NCI-H1436 treated with DMSO at 0.1 percent for 48 hours (cell line): ENCODE measurements at places on chromosomes 2 and 18.

DNA sequence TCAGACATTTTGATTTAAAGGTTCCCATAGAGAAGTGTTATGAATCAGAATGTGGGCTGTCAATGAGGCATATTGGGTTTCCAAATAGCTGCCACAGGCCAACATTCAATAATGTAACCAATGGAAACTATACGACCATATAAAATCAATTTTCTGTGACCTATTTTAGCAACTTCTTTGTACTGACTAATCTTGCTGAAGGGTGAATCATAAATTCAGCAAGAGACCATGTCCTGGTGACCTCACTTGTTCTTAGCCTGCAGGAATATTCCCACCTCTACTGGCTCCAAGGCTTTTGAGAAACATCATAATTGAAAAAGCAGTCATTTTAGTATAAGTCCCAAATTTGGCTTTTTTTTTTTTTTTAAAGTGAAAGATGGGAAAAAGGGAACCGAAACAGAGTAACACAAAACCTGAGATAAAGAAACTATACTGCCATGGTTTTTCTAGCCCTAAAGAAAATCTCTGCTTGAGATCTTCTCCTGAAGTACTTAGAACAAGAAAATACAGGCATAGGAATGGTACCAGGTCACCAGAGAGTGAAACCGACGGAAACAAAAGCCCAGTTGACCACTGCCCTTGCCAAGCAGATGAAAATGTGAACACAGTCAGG, 32.1 kb downstream of the PLEKHM3 start:
- no peak for DNase-seq

- no peak for DNase-seq
These were observed 396.3 kb downstream of the IRS1 start for GRCh38 chr2:226403369-226403768.

- no peak for DNase-seq
These were observed 5.1 kb downstream of the AGPS start for GRCh38 chr2:177397481-177398289.

DNA sequence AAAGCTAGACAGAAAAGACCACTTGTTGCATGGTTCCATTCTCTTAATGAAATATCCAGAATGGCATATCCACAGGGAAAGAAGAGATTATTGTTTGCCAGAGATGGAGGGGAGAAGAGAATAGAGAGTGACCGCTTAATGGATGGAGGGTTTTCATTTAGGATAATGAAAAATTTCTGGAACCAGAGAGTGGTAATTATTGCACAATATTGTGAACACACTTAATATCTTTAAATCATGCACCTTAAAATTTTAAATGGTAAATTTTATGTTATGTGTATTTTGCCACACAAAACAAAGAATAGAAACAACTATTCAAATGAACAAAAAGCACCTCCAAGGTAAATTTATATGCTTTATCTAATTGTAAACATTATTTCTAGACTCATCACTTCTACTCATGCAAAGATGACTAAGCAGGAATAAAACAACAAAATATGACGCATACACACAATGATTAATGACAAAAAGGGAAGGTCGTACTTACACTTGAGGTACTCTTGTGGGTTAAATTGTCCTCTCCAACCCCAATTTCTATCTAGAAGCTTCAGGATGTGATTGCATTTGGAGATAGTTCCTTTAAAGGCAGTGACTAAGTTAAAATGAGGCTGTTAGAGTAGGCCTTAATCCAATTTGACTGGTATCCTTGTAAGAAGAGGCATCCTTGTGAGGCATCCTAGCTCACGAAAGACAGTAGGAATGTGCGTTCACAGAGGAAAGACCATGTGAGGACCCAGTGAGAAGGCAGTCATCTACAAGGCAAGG, 18.7 kb upstream of the DHRS9 start:
- DNase-seq = no peak

DNA sequence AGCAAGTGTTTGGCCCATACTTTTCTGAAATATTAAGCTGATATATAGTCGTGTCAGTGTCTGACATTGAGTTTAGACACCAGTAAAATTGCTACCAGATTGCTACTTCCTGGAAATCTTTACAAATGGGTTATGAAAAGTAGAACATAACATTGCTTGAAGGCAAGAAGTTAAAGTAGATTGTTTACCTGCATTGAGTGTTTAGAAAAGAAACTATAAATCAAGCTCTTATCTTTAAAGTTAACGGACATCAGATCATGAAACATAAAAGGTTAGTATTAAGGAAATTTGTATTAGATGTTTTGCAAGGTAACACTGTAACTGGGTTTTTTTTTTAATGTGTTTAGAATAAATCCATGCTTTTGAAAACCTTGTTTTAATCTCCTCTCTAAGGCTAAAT, 4.8 kb upstream of the YES1 start:
- DNase-seq = no peak

DNA sequence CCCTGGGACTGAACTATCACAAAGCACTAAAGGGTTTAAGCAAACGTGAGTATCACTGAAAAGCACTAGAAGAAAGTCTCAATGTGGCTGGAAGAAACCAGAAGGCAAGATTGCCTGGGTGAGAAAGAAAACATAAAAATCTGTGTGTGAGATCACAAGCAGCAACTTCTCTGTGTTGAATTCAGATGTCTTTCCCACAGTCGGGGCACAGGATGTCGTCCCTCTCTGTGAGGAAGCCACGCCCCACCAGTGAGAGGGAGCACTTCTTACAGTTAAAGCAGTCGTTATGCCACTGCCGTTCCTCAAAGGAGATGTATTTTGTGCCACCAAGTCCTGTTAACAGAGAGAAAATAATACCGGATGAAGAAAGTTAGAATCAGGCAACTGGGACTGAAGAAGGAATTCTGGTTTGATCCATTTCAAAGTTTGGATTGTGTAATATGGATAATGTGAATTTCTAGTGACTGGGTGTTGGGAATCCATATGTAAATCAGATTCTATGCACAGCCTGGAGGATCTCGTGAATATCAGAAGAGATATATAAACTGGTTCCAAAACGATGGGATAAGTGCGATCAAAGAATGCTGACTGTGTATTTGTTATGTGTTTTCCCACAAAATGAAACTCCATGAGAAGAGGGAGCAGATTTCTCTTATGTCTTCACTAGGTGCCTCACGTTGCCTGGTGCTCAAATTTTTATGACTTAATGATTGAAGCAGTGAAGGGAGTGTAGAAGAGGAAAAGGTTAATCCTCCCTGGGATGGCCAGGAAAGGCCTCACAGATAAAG, 24.0 kb downstream of the C2orf49 start:
- DNase-seq = no peak

- DNase-seq = no peak
These were observed 19.1 kb upstream of the RAB11FIP5 start for GRCh38 chr2:73131807-73132206.

- peak; percentile 29 for DNase-seq
These were observed 65.4 kb downstream of the CRACDL start for GRCh38 chr2:98870516-98871158.

- no peak for DNase-seq
These were observed 14.5 kb upstream of the BMP10 start for GRCh38 chr2:68885811-68886075.

GRCh38 chr2:16718576-16719484, 53.2 kb upstream of the CYRIA start:
- DNase-seq = no peak

- no peak for DNase-seq
These were observed 21.3 kb upstream of the TMEM131 start for GRCh38 chr2:98016908-98017670.

- DNase-seq = no peak
These were observed 198.2 kb upstream of the COPS8 start for GRCh38 chr2:236887531-236887930.

DNA sequence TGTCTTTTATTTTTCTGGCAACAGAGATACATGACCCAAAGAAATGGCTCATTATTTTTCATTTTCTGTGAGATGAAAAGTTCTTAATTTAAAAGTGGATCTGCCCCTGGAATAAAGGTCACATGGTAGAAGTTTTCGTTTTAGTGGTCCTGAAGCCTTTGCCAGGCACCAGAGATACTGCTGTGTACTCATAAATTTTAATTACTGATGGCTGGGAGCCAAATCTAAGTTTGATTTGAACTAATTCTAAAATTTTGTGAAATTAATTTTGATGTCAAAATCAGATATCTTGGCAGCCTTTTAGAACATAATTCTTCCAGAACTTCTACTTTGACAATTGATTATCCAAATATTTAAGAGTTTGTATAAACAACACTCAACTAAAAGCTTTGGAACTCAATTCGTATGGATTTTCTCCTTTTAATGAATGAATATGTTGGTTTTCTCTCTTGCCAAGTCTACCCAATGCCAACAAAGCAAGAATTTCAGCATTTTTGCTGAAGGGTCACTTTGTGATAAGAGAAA, 128.5 kb upstream of the SP5 start:
- no peak for DNase-seq

GRCh38 chr2:121334581-121335293, 49.7 kb upstream of the TFCP2L1 start:
- DNase-seq = no peak

GRCh38 chr2:11642972-11643371, 27.0 kb downstream of the NTSR2 start:
- DNase-seq = no peak

DNA sequence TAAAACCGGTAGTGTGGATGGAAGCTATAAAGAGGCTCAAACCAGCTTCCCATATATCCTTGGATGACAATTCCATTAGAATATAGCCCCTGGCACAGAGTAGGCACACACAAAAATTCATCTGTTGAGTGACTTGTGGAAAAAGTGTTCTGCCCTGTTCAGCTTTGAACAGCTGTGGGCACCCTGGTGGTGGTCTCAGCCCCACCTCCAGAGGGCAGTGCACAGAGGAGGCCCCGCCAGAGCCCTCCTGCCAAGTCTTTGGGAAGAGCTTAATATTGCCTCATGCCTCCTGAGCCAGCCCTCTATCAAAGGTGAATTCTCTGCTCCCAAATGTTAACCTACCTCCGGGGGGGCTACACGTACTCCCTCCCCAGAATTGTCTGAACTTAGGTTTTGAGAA, 30.4 kb downstream of the EPAS1 start:
- DNase-seq = no peak

- DNase-seq = no peak
These were observed 136.9 kb downstream of the GAREM1 start for GRCh38 chr18:32333781-32334180.

DNA sequence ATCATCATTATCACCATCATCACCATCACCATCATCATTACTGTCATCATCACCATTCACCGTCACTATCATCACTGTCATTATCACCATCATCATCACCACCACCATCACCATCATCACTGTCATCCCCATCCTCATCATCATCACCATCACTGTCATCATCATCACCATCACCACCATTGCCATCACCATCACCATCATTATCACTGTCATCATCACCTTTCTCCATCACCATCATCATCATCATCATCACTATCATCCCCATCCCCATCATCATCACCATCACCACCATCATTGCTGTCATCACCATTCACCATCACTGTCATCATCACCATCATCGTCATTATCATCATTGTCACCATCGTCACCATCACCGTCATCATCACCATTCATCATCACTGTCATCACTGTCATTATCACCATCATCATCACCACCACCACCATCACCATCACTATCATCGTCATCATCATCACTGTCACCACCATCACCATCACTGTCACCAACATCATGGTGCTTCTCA, 9.8 kb downstream of the HPCAL1 start:
- no peak for DNase-seq

GRCh38 chr2:65429786-65430602, 2.4 kb downstream of the SPRED2 start:
- DNase-seq = no peak
